ENCODE measurements at places on chromosomes 3 and 15.
A peak's percentile ranks its signal among the peaks of the same experiment; 100 is the strongest.

DNA sequence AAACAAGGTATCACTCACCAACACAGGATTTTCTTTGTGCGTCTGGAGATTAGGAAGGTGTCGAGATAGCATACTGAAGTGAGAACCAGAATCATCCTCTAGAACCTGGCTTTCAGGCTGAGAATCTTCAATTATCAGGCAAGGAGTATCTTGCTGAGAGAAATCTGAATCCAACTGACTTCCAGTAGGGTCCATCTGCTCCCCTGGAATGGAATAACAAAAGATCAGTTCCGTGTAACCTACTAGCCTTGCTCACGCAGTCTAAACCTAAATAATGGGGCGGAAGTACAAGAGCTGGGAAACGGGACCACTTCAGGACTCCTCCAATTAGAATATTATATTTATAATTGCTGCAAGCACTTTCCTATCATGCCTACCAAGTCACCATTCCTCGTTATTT is 690 bp downstream of the TP53BP1 start:
- no peak for DNase-seq

GRCh38 chr3:67192466-67192865 is 194.4 kb downstream of the KBTBD8 start:
- no peak for DNase-seq

- DNase-seq, result peak; percentile 48
Measured at GRCh38 chr3:190671658-190672057, 157.8 kb downstream of the IL1RAP start.

GRCh38 chr3:167861649-167862048 is 126.1 kb downstream of the SERPINI1 start:
- DNase-seq, result no peak

DNA sequence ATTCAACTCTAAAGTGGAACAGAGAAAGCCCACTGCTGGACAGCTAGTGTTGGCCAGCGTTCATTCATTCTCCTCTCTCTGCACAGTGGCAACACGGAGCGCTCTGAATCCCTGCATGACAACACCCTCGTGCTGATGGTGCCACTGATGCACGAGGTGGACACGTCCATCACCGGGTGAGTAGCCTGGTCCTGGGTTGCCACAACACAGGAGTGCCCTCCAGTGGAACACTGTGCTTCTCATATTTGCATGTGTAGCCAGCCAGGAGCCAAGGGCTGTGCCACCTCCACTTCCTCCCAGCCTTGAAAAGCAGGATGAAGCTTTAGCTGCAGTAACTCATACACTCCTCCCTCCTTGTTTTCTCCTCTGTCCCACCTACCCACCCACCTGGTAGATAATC is 120.0 kb upstream of the CTDSPL start:
- peak; percentile 12 for DNase-seq

DNA sequence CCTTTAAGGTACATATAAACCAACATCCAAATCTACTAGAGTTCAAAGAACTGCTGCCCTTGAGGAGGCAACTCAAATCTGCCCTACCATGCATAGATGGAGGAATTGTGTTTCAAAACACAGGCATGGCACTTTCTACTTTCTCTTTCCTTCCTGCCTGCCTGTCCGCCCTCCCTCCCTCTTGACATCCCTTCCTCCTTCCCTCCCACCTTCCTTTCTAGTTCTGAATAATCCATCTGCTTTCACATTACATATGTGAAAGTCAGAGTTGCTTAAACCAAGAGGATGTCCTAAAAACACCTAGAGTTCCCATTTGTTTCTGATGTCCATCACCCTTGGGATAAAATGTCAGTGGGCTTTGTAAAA is 537.6 kb downstream of the FOXP1 start:
- no peak for DNase-seq

DNA sequence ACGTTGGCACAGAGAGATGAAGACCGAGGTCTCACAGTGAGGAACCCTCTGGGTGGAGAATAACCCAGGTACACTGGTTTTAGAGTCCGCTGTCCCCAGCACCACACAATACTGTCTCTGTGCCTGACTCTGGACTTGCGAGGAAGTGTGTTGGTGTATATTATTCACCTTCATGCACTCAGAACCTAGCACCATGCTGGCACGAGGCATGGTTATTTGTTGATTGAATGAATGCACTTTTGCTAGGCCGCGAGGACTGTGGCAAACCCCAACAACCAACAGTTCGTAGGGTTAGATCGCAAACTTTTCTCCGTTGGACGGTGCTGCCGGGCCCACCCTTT is 484 bp upstream of the C3orf52 start:
- no peak for DNase-seq

All from fibroblast of skin of back (primary cell).